ENCODE measurements at places on chromosomes 1 and 21. TPM values are rescaled to one million over a fixed set of nuclear protein-coding genes. Genes with fewer than 3 reads are reported as not detected.
A peak's percentile ranks its signal among the peaks of the same experiment; 100 is the strongest.

DNA sequence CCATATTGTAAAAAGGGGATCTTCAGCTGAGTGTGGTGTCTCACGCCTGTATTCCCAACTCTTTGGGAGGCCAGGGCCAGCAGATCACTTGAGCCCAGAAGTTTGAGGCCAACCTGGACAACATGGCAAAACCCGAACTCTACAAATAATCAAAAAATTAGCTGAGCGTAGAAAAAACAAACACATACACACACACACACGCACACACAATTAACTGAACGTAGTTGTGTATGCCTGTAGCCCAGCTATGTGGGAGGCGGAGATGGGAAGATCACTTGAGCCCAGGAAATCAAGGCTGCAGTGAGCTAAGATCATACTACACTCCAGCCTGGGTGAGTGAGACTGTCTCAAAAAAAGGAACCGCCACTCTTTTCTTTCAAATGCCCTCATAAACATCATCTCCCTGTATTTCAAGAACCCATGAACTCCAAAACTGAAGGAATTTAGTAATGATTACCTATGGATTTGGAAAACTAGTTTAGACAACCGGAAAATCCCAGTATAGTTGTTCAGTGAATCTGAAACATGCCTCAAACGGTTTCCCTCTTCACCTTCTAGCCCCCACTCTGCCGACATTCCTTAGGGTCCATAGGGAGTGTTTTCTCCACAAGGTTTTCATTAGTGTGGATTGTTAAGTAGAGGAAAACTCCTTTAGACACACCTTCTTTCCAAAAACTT, 4.5 kb downstream of the TXNIP start:
- DNase-seq, result no peak

DNA sequence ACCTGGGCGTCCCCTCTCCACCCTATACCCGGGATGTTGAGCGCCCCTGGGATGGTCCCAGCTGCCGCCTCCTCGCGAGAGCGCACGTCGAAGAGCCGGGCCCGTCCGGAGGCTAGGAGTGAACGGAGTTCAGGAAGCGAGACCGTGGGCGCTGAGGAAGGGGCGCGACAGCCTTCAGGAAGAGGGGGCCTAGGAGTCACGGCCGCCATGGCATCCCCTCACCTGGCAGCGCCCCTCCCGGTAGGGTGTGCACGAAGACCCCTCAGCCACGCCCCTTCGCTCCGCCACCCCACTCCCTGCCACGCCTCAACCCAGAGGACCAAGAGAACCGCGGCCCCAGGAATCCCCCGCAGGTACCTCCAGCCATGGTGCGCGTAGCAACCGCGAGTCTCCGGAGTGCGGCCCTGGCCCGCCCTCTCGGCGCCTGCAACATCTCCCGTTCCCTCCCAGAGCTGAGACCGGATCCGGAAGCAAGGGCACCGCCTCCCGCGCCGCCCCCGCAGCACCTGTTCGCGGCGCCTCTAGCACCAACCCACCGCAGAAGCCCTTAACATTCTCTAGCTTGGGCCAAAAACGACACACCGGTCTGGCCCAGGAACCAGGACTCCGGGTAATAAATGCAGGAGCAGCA, at the start of gene TSTD1:
Gene TSTD1 (minus strand): TSS at position 442 of the 631 bp plus-strand sequence. CDS start 75 bp downstream, at position 367.
- DNase-seq, result peak; percentile 88

GRCh38 chr1:28905921-28906666, 8.3 kb upstream of the EPB41 start:
- no peak for DNase-seq

BNIPL gene
- total RNA-seq, result 0.32 TPM

SPRR2B gene
- total RNA-seq, result not detected

All from cardiac septum (tissue), 1 donor.